GM23338 (cell line): ENCODE measurements at places on chromosomes 7 and 10.

DNA sequence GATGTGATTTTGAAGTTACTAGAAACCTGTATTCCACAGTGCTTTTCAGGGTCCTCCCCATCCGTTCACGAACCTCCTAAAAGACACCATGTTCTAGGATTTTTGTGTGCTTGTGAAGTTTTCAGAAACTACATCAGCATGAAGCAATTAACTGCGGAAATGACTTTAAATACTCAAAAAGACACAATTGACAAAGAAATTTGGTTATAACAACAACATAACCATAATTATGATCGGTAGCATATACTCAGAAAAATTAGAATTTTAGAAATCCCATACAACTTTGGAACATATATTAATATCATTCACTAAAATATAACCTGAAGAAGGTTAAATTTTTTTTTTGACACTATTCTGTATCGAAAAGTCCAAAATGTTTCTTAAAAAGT is 43.8 kb upstream of the FAM20C start:
- DNase-seq: no peak

GRCh38 chr10:17647326-17647725 is 3.4 kb downstream of the STAM start:
- no peak for DNase-seq

GRCh38 chr10:75744261-75744660 is 312.8 kb downstream of the LRMDA start:
- no peak for DNase-seq

DNA sequence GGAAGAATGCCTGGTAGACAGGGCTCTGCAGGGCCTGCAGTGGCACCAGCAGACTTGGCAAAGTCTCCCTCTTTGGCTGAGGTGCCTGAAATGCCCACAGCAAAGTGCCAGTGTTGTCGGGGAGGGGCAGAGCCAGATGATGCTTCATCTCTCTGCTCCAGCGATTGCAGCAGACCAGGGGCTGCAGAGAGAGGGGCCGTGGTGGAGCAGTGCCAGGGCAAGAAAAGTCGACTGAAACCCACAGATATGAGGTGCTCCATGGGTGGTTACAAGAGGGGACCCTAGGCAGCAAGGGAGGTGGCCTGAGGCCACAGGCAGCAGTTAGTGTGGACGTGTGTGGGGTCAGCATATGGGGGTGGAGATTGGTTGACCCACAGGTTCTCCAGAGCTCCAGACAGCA is 123.5 kb upstream of the SHH start:
- DNase-seq: no peak

DNA sequence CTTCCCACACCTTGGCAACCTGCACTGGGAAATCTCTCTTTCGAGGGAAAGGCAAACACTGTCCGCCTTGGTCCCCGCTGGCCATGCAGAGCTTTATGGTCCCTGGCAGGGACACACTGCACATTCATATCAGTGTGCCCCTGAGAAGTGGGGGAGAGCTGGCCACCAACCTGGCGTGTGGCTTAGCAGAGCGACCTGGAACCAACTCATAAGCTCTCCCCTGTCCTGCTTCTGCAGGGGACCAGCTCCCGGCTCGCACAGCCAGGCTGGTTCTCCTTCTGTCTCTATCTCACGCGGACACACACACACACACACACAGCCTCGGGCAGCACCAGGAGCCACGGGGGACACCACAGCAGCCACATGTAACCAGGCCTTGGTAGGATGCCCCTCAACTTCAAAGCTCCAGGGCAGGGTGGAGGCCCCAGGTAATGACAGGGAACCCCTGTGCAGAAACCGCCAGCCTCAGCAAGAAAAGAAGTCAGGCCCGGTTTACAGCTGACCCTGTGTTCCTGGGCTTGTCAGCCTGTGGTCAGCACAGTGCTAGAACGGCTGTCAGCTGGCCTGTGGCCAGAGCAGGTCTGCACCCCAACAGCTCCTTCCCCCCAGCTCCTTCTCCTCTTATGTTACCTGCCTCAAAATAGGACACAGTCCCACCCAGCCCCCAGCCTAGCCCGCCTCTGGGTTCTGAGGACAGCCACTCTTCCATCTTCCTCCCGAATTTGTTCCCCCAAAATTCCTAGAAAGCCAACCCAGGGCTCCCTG is 69.3 kb downstream of the OAT start:
- DNase-seq: no peak

GRCh38 chr10:30742471-30742870 is 112.9 kb upstream of the LYZL2 start:
- DNase-seq: no peak

DNA sequence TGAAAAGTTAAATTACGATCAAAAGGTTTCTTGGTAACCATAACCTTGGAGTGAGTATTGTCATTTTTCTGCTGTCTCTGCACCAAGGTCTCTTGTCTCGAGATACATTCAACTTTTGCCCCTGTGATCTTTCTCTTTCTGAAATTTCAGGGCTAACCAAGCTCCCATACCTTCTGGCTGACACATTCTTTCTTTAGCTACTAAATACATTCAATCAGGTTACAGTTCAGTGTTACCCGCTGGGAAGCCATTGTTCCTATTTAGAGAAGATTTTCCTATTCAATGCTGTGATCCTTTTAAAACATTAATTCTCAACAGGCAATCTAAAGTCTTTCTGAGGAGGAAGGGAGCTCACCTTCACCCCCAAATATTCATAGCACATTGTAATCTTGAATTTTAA is 22.9 kb upstream of the DMTF1 start:
- DNase-seq: peak; percentile 77

- DNase-seq: no peak
Observed at GRCh38 chr7:87545760-87546159, 54.9 kb downstream of the ABCB1 start.

GRCh38 chr10:93086289-93086688 is 12.6 kb downstream of the CYP26A1 start:
- no peak for DNase-seq

GRCh38 chr7:81491573-81491972 is 278.3 kb downstream of the HGF start:
- DNase-seq: no peak

GRCh38 chr10:47166405-47166777 is 133.6 kb upstream of the GDF10 start:
- no peak for DNase-seq

DNA sequence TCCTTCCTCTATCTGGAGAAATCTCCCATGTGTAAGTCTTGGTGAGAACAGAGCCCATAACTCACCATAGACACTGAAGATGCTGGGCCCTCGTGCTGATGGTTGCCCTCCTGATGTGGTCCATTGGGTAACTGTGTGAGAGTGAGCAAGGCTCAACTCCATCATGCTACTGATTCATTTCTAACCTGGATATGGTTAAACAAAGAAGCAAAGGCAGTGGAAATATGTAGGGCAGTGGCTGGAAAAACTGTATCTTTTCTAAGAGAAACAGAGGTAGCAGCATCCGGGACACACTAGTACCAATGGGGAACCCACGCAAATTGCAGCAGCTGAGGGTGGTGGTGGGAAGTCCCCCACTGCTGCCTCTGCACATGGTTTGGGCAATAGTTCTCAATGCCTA is 221.7 kb downstream of the KLF6 start:
- DNase-seq: no peak

DNA sequence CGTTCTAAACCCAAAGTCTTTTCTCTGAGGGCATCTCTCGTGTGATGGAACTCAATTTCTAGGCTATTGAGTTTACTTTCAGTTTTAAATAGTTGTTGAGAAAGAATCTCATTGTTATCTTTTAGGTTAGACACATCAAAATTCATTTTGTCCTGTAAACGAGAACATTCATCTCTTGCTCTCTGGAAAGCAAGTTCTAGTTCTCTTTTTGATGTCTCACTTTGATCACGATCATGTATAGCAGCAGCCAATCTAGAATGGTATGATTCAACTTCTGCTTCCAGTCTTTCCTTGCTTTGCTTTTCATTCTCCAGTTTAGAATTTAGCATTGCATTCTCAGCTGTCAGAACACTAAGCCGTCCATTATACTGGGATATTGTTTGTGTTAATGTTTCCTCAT is 65.1 kb downstream of the ANKRD26 start:
- DNase-seq: no peak

- DNase-seq: no peak
Observed at GRCh38 chr10:104895981-104896380, 254.9 kb downstream of the SORCS3 start.

- DNase-seq: no peak
Observed at GRCh38 chr10:103188853-103189252, 4.2 kb downstream of the NT5C2 start.

- no peak for DNase-seq
Observed at GRCh38 chr7:108627476-108628051, 57.9 kb downstream of the DNAJB9 start.

- DNase-seq: no peak
Observed at GRCh38 chr7:150994838-150995510, 4.2 kb downstream of the NOS3 start.

GRCh38 chr7:134834689-134835462 is 55.4 kb downstream of the CALD1 start:
- no peak for DNase-seq

GRCh38 chr10:98980353-98980752 is 255.3 kb downstream of the HPSE2 start:
- DNase-seq: no peak

GRCh38 chr7:69365651-69366192 is 232.6 kb upstream of the AUTS2 start:
- no peak for DNase-seq

DNA sequence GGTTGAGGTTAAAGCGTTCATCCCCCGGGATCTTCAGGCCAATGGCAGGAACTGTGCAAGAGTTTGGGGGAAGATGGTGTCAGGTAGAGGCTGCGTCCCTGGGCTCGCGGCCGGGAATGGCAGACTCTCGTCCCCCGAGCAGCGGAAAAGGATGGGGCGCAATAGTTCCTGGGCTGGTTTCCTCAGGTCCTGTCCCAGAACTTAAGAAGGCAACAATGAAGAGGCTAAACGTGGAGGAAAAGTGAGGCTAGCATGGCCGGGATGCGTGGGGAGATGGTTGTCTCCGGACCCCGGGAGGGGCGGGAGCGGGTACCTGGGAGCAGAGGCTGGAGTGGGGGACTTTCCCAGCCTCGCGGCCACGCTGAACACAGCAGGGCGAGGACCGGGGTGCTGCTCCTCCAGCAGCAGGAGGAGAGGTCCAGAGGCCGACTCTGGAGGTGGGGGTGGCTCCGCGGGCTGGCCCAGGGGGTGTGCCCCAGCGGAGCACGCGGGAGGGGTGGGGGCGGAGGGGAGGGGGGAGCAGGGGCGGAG is 882 bp downstream of the IRF5 start:
- peak; percentile 56 for DNase-seq

- no peak for DNase-seq
Observed at GRCh38 chr7:139054101-139054500, 18.3 kb upstream of the ZC3HAV1L start.

DNA sequence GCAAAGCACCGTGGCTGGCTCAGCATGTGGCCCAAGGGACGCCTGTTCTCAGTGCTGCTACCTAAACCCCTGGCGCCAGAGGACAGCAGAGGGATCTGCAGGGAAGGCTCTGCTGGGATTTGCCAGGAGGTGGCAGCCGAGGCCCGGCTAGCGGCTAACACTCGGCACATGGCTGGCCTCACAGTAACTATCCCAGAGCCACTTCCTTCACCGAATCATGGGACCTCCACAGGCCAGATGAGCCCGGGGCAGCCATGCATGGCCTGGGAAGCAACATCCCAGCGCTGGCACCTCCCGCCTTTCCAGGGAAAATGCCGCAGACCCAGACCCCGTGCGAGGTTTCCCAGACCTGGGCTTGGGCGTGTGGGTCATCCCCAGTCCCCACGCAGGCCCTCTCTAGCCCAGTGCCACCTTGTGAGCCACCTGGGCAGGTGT is 36.4 kb downstream of the DPYSL4 start:
- DNase-seq: peak; percentile 80

GRCh38 chr10:96478355-96478754 is 35.4 kb downstream of the TLL2 start:
- no peak for DNase-seq

DNA sequence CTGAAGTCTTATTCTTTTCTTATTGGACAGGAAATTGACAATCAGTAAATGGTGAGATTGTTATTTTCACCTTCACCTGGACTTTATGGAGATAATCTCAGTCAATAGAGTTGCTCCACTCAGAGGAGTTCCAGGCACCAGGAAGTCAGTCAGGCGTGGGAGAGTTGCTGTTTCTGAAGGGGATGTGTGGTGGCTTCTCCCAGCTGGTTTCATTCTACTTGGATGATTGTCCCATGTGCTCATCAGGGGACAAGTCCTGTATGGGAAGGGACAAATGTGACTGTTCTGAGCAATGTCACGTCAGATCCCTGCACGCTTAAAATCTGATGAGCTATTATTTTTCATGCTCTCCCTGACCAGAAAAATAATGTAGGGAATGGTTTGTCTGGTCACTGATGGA is 222.5 kb upstream of the PITRM1 start:
- DNase-seq: no peak
